ENCODE measurements at places on chromosomes 6 and 20.

DNA sequence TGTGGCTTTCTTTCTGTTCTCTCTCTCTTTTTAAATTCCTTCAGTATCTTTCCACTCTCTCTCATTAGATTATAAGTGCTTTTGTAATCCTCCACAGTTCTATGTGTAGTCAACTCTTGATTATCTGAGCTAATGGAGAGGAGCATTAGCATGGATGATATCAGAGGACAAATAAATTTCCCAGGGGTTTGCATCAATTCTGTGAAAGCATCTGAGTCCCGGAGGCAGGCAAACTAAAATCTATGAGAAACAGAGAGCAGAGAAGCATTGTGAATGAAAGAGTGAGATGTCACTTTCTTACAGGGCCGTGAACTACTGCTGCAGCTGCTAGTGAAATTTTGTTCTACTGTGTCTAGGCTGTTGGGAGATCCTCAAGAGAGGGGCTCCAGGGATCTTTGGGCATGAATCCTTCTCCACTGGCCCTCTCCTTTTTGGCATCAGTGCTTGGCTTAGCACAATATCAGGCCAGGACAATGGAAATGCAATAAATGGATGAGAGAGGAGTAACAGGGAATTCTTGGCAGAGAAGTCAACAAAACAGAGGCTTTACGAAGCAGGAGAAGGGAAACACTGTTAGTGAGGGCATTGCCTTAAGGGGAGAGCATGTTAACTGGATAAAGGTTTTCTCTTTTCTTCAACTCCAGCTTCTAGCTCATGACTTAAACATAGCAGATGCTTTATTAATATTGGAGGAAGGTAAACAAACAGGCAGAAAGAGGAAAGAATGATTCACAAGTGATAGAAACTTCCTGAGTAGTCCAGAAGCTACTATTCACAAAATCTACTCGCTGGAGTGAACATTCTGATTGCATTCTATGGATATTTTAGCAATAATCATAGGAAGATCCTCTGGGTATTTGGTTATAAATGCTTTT is 847.0 kb upstream of the MAP3K7 start:
- DNase-seq: no peak

GRCh38 chr20:47784599-47785310 is 526 bp downstream of the SULF2 start:
- peak; percentile 32 for DNase-seq

GRCh38 chr6:56293781-56294180 is 46.4 kb upstream of the COL21A1 start:
- no peak for DNase-seq

DNA sequence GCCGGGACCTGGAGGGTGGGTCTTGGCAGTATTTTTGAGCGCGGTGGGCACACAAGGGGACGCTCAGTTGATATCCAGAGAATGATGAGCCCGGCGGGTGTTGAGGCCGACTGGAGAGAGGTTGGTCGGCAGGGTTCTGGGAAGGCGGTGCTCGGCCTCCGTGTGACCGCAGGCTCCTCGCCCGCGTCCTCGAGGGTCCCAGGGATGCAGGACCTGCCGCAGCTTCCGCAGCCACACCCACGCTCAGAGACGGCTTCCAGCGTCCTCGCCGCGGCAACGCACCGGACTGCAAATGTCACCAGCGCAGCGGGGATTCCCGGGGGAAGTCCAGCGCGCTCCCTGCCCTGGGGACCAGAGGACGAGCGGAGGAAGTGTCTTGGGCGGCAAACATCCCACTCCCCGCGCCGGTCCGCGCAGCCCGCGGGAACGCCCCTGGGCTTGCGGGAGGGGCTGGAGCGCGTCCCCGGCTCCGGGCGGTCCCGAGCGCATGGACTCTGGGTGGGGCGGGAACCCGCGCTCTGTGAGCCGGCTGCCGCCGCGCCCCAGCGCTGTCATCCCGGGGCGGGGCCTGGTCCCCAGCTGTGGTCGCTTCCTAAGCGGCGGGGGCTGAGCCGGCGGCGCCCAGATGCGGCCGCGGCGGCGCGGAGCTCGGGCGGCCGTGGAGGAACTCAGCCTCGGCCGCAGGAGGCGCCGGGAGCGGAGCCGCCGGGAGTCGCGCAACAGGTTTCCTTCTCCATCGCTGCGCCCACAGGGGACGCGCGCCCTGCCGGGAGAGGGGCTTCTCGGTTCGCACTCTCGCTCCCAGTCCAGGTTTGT is at the start of gene STX11:
Gene STX11, plus strand, starts transcription at position 624 of the 816 bp plus-strand sequence. CDS start 36,111 bp downstream, outside the sequence.
- peak; percentile 57 for DNase-seq

- DNase-seq: no peak
Measured at GRCh38 chr20:13054011-13054410, 45.2 kb downstream of the SPTLC3 start.

GRCh38 chr20:36491901-36492617 is 49.3 kb upstream of the MYL9 start:
- no peak for DNase-seq

- DNase-seq: no peak
Measured at GRCh38 chr20:48945840-48946514, 24.5 kb downstream of the ARFGEF2 start.

- DNase-seq: peak; percentile 19
Measured at GRCh38 chr6:4543596-4543995, 232.6 kb upstream of the CDYL start.

DNA sequence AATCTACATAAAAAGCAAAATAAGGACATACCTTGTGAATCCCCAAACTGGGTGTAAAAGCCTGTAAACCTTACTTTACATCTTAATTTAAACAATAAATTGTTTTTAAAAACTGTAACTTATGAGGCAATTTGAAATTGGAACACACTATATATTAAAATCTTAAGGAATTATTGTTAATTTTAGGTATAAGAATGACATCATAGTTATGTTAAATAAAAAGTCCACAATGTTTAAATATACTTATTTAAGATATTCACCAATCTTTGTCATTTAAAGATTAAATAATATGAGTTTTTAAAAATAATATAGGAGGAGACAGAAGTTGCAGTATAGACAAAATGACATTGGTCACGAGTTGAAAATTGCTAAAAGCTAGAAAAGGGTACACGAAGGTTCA is 621.9 kb upstream of the POU3F2 start:
- DNase-seq: no peak

DNA sequence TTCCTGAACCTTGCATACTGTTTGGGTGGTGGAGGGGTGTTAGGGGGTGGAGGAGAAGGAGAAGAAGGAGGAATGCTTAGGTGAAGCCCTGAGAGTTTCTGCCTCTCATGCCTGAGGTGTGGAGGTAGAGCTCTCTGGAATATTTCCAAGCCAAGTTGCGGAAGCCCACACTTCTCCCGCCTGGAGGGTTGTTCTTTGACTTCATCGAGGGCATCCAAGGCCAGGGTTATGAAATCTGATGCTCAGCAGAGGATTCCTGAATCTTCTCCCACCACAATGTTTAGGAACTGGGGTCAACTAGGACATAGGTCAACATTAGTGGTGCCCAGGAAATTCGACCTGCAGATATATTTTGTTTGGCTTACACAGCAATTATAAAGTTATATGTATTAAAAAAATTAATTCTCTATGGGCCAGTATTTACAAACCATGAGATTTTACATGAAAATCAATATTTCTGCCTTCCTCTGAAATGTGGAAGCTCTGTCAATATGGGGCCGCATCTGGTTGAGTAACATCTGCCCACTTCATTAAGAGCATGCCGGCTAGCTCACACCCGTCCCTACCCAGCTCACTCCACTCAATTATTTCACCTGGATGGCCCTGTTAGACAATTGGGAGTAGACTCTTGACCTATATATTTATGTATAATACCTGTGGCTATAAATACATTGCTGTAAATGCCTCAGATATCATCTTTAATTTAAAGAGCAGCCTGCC is 257.1 kb upstream of the ZFP64 start:
- DNase-seq: no peak

DNA sequence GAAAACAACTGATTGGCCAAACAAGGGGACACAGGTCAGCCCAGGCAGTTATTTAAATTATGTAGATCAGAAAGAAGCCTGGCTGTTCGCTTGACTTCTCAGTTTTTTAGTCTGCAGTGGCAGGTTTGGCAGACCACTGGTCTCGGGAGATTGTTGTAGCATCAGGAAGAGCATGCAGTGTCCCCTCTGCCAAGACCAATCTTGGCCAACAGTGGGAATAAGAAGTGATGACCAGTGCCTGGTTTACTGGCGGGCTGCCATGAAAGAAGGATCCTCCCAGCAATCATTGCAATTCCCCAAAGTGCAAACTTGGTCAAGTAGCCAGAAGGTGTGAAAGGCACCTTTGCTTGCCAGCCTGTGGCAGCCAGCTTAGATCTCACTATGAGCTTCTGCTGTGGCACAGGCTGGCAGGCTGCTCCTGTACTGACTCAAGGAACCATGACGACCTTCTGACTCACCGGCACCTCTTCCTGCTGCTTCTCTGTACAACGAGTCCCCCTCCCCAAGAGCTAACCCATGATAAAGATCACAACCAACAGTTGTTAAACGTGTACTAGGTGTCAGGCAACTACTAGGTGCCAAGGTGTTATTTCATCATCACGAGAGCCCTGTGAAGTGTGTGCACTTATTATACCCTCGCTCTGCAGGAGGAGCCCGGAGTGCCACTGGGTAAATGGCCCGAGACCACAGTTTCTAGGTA is 76.8 kb upstream of the DUSP22 start:
- no peak for DNase-seq

- no peak for DNase-seq
Measured at GRCh38 chr6:105364243-105364642, 38.6 kb downstream of the PREP start.

- DNase-seq: no peak
Measured at GRCh38 chr20:43375591-43375990, 82.1 kb upstream of the SRSF6 start.

DNA sequence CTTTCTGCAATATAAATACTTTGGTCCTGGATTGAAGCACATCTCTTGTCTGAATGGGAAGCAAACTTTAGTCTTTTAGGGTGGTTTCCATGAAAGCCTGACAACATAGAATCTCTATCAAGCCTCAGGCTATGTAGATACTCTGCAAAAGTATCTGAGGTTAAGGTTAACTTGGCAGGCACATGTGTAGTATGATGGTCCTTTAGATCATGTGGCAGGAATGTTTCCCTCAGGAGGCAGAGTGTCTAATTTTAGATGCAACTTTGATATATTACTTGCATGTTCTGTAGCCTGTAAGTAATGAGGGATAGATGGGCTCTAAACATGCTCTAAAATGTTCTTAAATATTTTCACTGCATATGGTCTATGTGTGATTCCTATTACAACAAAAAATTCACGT is 8.2 kb downstream of the MYB start:
- DNase-seq: no peak

DNA sequence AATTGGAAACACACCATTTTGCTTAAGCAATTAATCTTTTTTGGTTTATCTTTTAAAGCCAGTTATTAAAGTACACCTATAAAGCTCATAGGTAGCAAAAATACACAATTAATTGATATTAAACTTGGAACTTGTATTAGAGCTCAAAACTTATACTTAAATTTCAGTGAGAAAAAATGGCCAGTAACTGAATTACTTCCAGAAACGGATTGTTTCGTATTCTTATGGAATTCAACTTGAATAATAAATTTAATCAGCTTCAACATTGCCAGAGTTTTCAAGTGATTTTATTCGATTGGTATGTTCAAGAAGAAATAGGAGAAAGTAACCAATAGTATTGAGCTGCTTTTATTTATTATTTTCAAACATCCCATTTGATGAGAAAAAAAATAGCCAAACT is 112.7 kb upstream of the PDE10A start:
- no peak for DNase-seq

DNA sequence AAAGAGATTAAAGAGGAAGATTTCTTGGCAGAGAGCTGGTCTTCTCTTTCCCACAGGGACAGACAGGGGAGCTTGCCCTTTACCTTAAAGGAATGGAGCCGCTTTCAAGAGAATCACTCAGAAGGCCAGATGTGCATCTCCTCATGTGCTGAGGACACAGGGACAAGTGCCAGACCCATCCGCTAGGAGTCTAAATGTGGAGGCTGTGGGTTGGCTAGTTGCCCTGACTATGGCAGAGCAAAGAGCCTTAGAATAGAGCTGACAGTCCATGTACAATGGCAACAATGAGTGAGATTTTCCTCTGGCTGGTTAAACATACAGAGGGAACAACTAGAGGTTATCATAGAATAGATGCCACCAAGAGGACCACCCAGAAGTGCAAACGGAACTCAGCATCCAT is 7.3 kb upstream of the DOK5 start:
- DNase-seq: no peak

DNA sequence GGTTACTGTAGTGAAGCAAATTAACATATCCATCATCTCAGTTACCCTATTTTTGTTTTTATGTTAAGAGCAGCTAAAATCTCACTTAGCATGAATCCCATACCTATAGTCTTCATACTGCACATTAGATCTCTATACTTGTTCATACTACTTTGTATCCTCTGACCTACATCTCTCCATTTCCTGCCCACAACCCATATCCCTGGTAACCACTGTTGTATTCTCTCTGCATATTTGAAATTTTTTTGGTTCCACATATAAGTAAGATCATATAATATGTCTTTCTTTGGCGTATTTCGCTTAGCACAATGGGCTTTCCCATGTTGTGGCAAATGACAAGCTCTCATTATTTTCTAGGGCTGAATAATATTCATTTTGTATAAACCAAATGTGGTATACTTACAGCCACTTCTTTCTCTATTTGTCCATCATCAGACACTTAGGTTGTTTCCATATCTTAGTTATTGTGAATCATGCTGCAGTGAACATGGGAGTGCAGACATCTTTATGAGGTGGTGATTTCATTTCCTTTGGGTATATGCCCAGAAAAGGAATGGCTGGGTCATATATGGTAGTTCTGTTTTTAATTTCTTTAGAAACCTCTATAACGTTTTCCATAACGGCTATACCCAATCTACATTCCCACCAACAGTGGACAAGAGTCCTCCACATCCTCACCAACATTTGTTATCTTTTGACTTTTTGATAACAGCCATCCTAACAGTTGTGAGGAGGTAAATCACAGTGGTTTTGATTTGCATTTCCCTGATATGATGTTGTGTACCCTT is 39.8 kb downstream of the BACH2 start:
- no peak for DNase-seq

GRCh38 chr20:60057866-60058807 is 99.9 kb downstream of the CDH26 start:
- DNase-seq: no peak

GRCh38 chr20:35821807-35822242 is 50.0 kb downstream of the PHF20 start:
- DNase-seq: peak; percentile 64

- no peak for DNase-seq
Measured at GRCh38 chr20:8304124-8304816, 172.2 kb downstream of the PLCB1 start.

DNA sequence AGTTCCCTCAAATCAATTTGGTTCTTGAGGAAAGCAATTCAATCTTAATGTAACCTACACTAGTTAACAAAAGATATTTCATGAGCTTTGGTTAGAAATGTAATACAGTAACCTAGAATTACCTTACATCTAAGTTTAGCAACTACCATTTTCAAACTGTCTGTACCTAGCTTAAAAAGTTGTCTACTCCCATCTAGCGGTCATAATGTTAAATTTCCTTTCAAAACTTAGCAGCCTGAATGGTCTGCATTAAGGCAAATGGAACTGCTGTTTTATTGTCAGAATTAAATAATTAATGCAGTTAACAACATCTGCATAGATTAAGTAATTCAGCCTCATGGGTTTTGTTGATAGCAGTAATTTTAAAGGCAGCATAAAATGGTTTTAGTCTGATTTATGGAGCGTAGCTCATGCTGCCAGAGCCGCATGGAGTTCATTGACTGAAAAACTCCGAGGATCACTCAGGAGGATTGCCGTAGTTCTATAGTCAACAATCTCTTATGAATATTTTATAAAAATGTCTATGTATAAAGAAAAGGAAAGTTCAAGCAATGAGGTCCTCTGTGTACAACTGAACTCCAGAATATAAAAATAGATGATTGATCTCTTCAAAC is 485.4 kb upstream of the MANEA start:
- DNase-seq: no peak

- DNase-seq: no peak
Measured at GRCh38 chr20:62727584-62728027, 19.0 kb downstream of the NTSR1 start.
